Stimulated activated CD8-positive, alpha-beta memory T cell treated with anti-CD3 and anti-CD28 coated beads, Interleukin-4, amount 100 ng/mL, for 48 hours (primary cell): ENCODE measurements at places on chromosomes 16 and 17.

DNA sequence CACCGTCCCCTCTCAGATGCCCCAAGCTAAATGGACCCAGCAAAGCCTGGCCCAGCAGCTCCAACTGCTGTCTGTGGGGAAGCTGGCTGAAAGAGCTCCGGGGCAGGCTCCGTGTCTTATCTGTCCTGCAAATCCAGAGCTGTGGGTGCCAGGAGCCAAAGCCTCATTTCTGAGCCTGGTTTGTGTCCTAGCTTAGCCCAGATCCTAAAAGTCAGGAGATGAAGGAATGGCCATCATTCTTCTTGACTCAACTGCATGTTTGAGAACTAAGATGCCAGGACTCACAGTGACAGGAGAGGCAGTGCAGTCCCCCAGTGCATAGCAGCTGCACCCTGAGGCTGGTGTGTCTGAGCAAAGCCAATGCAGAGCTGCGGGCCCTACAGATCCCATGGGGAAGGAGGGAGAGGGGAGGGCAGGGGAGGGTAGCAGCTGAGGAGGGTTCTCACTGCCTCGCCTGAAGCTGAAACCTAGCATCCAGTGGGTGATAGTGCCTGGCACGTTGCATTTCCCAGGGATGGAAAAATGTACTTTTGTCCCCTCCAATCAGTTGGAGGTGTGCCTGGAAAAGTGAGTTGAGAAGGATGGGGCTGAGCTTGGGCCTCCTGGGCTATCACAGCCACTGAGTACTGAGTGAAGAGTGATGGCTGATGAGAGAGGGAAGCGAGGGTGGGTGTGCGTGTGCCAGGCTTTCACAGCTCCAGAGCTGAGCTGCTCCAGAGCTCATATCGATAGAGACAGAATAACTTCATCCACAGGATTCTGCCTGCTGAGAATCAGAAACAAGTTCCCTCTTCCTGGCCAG, 24.5 kb upstream of the CD300E start:
- DNase-seq: no peak

GRCh38 chr17:75010683-75011400, 1.6 kb upstream of the MRPL58 start:
- peak; percentile 30 for DNase-seq

- no peak for DNase-seq
Measured at GRCh38 chr17:64472564-64472963, 23.6 kb downstream of the MILR1 start.

GRCh38 chr16:84848986-84849634, 29.3 kb downstream of the CRISPLD2 start:
- no peak for DNase-seq

- no peak for DNase-seq
Measured at GRCh38 chr17:15263206-15263579, 1.9 kb downstream of the PMP22 start.

GRCh38 chr17:44314869-44315661, 6.7 kb downstream of the RUNDC3A start:
- DNase-seq: peak; percentile 70

- DNase-seq: no peak
Measured at GRCh38 chr17:48155889-48156611, 48.5 kb downstream of the SNX11 start.

DNA sequence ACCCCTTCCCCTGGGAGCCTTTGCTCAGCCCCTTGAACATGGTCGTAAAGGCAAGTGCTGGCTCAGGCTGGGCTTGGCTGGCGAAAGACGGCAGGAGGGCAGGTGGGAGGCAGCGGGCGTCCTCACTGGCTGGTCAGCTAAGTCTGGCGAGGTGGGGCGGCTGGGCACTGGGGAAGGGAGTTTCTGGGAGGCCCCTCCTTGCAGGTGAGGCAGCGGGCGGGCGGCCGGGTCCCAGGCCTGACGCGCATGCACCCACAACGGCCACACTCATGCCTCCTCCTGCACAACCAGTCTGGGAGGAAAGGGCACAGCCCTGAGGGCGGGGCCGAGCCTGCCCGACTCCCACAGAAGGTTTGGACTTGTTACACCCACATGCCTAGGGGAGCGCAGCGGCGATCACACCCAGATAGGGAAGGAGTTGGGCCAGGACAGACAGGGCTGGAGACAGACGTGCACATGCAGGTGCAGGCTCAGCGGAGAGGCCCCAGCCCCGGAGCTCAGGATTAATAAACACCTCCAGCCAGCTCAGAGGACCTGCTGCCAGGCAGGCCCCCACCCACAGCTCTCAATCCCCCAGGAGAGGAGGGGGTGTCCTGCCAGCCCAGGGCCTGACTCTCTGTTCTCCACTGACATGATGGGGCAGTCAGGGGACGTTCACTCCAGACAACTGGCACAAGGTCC, at the start of gene EVPL:
Gene EVPL, minus strand, starts transcription at position 148 of the 681 bp plus-strand sequence. Its CDS starts 108 bp downstream, at position 40.
- DNase-seq: no peak

- no peak for DNase-seq
Measured at GRCh38 chr16:52592778-52593177, 45.8 kb upstream of the TOX3 start.

GRCh38 chr17:48612854-48613691, 2.0 kb downstream of the HOXB8 start:
- peak; percentile 67 for DNase-seq

- no peak for DNase-seq
Measured at GRCh38 chr17:57293077-57293476, 36.8 kb downstream of the MSI2 start.

DNA sequence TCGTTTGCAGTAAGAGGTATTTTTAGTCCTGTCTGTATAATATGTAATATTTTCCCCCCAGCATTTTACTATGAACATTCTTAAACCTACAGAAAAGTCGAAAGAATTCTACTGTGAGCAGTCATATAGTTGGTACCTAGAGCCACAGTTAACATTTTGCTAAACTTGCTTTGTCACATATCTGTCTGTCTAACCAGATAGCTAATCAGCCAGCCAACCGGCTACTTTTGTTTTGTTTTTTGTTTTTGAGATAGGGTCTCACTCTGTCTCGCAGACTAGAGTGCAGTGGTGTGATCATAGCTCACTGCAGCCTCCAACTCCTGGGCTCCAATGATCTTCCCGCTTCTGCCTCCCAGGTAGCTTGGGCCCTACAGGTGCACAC, 73.3 kb downstream of the ABCC1 start:
- no peak for DNase-seq

DNA sequence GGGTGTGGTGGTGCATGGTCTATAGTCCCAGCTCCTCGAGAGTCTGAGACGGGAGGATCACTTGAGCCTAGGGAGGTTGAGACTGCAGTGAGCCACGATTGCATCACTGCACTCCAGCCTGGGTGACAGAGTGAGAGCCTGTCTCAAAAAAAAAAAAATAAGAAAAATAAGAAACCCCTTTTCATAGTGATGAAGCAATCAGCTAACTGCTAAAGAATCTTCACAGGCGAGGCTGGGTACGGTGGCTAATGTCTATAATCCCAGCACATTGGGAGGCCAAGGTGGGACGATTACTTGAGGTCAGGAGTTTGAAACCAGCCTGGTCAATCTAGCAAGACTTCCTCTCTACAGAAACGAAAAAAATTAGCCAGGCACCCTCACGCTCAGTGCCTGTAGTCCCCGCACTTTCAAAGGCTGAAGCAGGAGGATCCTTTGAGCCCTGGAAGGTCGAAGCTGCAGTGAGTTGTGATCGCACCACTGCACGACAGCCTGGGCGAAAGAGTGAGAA, 760 bp downstream of the SLFN12L start:
- peak; percentile 56 for DNase-seq

DNA sequence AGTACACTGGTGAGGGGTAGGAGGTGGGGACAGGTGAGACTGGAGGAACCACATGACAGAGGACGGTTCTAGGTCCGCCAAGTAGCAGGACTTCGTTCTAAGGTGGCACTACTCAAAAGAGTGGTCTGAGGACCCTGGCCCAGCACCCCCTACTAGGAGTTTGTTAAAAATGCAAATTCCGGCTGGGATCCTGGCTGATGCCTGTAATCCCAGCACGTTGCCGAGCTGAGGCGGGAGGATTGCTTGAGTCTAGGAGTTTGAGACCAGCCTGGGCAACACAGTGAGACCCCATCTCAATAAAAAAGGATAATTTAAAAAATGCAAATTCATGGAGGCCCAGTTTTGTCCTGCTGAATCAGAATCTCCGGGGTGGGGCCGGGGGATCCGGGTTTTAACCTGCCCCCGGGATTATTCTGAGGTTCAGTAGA, 59.1 kb downstream of the WSB1 start:
- DNase-seq: no peak

DNA sequence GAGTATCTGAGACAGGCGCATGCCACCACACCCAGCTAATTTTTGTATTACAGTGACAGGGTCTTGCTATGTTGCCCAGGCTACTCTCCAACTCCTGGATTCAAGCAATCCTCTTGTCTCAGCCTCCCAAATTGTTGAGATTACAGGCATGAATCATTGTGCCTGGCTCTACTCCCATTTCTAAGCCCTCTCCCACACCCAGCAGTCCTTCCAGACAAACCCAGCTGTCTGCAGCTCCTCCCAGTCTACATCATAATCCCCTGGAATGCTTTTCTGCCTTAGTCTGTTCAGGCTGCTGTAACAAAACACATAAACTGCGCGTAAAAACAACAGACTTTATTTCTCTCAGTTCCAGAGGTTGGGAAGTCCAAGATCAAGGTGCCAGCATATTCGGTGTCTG, 144.5 kb downstream of the GRIN2A start:
- DNase-seq: no peak

- DNase-seq: no peak
Measured at GRCh38 chr16:75462806-75463205, 1.7 kb downstream of the TMEM170A start.

GRCh38 chr17:6660805-6661463, 9.4 kb downstream of the C17orf100 start:
- peak; percentile 39 for DNase-seq

- no peak for DNase-seq
Measured at GRCh38 chr16:6377956-6378355, 954.7 kb upstream of the RBFOX1 start.

GRCh38 chr17:32536736-32537643, 50.2 kb downstream of the CDK5R1 start:
- DNase-seq: no peak
